ENCODE measurements at places on chromosomes 7 and 10.

DNA sequence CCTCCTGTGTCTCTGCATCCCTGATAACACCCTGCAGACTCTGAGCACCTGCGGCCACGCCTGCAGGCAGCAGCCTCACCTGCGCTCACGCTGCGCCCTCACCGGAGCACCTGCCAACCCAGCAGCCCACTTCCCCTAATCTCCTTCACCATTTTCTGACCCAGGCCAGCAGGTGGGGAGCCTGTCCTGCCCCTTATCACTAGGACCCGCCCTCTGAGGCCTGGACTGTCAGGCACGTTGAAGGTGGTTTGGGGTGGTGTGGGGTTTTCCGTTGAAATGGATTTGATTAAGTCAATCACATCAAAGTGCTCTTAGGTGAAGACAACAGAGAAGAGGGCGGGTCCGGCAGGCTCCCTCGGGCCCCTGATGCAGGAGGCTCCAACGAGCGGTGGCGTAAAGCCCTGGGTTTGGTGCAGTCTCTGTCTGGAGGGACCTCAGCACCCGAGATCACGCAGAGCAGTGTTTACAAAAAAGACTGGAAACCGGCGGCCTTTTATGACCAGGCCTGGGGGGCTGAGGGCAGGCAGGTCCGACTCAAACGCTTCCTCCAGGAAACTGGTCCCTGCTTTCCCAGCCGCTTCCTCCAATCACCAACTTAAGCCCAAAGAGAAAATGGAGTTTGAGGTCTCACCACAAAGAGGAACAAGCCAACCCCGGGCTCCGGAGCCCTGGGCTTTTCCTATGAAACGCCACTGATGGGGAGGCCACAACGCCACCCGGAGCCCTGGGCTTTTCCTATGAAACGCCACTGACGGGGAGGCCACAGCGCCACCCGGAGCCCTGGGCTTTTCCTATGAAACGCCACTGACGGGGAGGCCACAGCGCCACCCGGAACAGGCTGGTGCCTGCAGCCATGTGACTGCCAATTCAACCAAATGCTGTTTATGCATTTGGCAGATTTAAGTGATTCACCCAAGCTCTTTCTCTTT, 45.5 kb downstream of the DPYSL4 start:
- no peak for DNase-seq

- DNase-seq, result no peak
Observed at GRCh38 chr10:102115775-102116174, 4.4 kb downstream of the LDB1 start.

DNA sequence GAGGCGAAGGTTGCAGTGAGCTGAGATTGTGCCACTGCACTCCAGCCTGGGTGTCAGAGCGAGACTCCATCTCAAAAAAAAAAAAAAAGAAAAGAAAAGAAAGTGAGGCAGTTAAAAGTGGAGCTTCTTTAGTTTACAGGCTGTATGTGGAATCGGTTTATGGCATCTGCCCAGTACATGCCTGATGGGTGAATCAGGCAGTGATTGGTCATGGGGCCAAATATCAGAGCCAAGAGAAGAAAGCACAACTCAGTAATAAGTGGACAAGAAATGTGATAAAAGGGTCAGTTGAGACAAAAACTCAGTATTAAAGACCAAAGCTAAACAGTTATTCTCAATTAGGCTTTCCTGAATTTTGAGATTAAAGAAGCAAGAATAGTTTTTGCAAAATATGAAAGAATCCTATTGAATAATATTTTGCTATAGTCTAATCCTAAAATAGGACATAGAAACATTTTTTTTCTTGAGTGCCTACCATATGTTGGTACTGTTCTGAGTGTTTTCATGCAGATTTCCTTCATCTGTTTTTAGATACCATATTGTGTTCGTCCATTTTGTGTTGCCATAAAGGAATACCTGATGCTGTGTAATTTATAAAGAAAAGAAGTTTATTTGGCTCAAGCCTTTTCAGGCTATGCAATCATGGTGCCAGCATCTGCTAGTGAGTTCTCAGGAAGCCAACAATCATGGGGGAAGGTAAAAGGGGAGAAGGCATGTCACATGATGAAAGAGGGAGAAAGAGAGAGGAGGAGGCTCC, 14.4 kb downstream of the CDC14C start:
- DNase-seq, result no peak

- no peak for DNase-seq
Observed at GRCh38 chr10:58104351-58104751, 163.3 kb downstream of the IPMK start.

DNA sequence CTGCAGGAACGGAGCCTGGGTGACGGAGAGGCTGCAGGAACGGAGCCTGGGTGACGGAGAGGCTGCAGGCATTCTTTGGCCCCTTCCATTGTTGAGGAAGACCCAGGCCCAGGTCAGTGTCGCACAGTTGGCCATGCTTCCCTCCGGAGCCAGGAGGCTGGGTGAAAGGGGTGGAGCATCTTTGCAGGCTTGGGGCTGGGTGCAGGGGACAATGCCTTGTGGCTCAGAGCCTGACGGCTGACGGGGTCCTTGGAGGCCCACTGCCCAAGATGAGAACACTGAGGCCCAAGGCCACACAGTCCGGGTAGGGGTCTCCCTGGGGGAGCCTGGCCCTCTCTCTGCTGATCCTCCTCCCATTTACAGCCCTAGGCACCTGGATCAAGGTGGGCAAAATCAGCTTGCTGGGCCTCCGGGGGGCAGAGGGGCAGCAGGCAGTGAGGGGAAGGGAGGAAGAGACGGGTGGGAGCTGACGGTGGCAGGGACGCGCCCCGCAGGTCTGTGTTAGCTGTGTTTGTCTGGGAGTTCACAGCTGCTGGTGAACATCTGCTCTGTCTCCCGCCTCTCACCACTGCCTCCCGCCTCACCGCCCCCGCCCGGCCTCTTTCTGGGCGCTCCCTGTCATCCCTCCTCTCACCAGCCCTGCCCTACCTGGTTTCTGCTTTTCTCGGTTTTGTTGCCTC, 30.6 kb upstream of the PCBD1 start:
- DNase-seq, result no peak

GRCh38 chr7:100493476-100494264, 9.9 kb downstream of the NYAP1 start:
- DNase-seq, result peak; percentile 47

- DNase-seq, result no peak
Observed at GRCh38 chr7:75619636-75620035, 119.1 kb downstream of the HIP1 start.

DNA sequence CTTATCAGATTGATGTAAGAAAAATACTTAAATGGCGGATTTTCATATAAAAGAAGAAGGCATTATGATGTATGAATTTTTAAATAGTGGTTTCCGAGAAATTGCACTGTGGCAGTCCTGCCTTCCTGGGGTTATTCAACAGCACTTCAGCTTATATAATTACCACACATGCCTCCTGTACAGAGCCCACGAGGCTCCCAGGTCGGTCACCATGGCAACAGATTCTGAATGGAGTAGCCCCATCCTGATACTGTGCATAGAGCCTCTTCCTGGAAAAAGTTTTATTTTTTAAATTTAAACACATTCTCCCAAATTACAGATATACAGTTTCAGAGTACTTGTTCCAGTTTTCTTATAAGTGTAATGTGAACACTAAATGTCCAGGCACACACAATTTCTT, 15.9 kb upstream of the ASB4 start:
- DNase-seq, result no peak

DNA sequence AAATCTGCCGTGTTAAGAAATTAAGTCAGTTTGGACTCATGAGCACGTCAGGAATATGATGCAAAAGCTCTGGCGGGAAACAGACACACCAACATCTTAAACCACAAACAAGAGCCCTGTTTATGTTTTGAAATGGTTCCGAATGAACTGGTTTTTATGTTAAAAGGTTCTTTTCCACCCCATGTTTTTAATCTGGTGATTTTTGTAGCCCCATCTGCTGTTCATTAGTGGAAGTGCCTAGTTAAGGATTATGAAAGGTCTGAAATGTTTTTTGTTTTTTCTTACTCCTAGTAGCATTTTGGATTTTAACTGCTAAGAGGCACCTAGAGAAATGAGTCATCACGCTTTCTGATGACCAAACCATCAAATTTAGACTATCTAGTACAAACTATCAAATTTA, 404.1 kb upstream of the MKI67 start:
- DNase-seq, result no peak

DNA sequence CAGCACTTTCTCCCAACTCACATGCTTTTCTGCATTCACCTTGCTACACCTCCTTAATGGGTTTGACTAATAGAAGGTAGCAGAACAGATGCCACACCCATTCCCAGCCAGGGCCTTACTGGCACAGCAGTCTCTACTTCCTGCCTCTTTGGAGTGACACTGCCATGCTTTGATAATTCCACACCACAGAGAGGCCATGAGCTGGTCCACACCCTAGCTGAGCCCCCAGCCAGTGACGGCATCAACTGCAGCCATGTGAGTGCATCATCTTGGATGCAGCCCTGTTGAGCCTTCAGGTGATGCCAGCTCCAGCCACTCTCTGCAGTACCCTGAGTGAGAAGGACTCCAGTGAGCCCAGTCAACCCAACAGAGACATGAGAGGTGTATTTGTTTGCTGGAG, 27.5 kb upstream of the EZH2 start:
- no peak for DNase-seq

GRCh38 chr10:52951824-52952223, 179.2 kb upstream of the MBL2 start:
- no peak for DNase-seq

GRCh38 chr7:49660170-49660783, 113.2 kb upstream of the VWC2 start:
- no peak for DNase-seq

- no peak for DNase-seq
Observed at GRCh38 chr10:92011560-92012214, 88.1 kb downstream of the BTAF1 start.

GRCh38 chr10:86176850-86177536, 189.6 kb downstream of the GRID1 start:
- no peak for DNase-seq

DNA sequence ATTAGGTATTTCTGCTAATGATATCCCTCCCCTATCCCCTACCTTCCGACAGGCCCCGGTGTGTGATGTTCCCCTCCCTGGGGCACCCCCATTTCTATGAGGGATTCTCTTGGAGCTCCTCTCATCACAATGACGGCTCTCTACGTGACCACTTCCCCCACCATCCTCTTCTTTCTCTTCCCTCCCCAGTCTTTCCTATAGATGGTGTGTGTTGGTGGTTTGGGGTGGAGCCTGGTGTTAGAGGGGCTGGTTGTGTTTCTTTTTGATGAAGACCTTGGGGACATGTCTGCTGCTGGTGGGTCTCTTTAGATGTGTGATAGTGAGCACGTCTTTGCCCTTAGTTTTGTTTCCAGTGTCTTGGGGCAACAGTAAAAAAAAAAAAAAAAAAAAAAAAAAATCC, 28.6 kb downstream of the RPS24 start:
- no peak for DNase-seq

DNA sequence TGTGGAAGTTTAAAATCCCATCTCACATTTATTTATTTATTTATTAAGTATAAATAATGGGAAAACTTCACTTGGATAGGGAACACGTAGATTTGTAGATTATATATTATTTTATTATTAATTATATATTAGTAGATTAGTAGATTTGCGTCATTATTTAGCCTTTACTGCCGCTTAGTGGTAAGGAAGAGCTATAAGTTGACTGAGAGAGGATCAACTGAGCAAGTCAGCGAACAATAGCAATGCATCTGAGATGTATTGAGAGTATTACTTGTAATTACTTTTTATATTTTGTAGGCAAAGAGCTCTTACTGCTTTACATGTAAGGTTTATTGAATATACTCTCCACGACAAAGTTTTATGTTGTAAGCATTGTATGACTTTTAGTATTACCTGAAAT, 244.5 kb upstream of the ANKRD30A start:
- DNase-seq, result no peak

DNA sequence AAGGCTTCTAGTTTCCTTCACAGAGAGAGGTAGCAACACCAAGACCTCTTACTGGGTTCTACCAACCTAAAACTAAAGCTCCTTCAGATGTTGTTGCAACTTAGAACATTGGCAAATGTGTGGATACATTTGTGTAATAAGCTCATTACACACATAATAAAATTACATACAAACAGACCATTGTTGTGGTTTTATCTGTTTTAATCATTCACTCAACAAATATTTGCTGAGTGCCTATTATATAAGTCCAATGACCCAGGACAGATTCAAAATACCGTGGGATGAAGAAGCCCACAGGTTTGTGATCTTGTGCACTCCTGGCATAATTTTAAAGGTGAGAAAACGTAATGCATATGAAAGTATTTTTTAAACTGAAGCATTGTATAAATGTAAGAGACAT, 160.4 kb upstream of the NPVF start:
- DNase-seq, result no peak

DNA sequence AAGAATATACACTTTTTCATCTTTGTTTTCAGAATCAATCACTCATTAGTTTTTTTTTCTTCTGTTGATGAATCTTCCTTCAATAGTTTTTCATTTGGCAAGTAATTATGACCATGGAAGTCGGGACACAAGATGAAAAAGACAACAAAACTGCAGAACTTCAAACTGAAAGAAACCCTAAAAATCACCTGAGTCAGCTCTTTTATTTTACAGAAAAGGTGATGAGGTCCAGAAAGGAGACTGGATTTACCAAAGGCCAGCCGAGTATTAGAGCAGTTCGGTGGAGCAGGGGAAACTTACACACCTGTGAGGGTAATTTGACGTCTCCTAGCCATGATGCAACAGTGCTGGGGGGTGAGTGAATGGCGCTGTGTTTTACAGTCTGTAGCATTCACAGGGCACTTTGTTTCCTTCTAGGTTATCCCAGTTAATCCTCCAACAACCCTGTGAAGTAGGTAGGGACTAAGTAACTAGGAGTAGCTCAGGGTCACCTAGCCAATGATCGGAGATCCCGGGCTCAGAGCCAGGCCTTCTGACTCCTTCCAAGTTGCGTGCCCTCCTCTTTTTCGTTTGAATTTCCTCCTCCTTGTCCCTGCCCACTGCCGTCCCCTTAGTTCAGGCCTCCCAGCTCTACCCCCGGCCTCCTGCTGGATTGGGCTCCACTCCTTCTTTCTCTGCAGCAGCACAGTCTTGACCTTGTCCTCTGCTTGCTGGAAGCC, 14.0 kb downstream of the RBM20 start:
- no peak for DNase-seq

- no peak for DNase-seq
Observed at GRCh38 chr7:87878208-87878735, 2.0 kb downstream of the DBF4 start.

GRCh38 chr10:2556883-2557282, 510.5 kb upstream of the PFKP start:
- no peak for DNase-seq

GRCh38 chr10:50866317-50866716, 19.1 kb downstream of the A1CF start:
- no peak for DNase-seq

DNA sequence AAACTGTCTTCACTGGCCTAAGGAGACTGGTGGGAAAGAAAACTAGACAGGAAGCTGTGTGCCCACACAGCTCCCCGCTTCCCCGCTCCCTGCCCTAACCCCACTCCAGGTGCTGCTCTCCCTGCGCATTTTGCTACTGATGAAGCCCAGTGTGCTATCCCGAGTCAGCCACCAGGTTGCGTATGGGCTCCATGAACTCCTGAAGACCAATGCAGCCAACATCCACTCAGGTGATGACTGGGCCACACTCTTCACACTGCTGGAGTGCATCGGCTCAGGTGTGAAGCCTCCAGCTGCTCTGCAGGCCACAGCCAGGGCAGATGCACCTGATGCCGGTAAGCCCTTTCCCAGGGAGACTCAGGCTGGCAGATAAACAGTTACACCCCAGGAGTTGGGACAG, 20.3 kb upstream of the NFKB2 start:
- DNase-seq, result no peak

- no peak for DNase-seq
Observed at GRCh38 chr10:12549297-12549696, 199.9 kb downstream of the CAMK1D start.

GRCh38 chr7:150514748-150515222, at the start of gene GIMAP7:
TSS of gene GIMAP7 (plus strand) at chr7:150514872. CDS start at chr7:150519975, 5,103 bp downstream.
- peak; percentile 46 for DNase-seq

GRCh38 chr7:67519171-67519570, 522.5 kb downstream of the TYW1 start:
- DNase-seq, result no peak
